SJCRH30 (cell line): ENCODE measurements at places on chromosomes 4 and X.

DNA sequence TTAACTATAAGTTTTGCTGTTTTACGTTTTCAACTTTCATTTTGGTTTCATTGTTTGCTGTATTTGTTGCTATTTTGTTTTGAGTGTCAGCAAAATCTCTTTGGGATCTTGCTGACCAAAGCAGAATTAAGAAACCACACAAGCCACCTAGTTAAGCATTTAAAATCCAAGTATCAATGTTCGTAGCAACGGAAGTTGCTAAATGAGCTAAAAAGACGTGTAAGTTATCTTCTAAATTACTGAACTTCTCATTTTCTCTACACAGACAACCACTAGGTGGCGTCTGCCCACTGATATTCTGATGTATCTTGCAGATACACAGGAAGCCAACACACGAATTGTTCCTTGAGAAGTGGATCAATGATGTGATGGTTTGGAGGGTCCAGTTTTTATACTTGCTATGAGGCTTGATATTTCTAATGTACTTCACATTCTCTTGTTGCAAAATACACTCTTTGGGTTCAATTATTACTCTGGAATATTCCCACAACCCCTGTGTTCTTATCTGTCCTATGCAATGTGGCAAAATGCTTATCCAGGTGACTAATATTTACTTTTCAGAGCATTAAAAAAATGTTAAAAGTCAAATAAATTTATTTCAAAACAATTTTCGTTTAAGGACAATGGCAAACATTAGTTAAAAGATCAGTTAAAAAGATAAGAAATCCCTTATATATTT lies 250.5 kb downstream of the TECRL start:
- peak; percentile 87 for DNase-seq

DNA sequence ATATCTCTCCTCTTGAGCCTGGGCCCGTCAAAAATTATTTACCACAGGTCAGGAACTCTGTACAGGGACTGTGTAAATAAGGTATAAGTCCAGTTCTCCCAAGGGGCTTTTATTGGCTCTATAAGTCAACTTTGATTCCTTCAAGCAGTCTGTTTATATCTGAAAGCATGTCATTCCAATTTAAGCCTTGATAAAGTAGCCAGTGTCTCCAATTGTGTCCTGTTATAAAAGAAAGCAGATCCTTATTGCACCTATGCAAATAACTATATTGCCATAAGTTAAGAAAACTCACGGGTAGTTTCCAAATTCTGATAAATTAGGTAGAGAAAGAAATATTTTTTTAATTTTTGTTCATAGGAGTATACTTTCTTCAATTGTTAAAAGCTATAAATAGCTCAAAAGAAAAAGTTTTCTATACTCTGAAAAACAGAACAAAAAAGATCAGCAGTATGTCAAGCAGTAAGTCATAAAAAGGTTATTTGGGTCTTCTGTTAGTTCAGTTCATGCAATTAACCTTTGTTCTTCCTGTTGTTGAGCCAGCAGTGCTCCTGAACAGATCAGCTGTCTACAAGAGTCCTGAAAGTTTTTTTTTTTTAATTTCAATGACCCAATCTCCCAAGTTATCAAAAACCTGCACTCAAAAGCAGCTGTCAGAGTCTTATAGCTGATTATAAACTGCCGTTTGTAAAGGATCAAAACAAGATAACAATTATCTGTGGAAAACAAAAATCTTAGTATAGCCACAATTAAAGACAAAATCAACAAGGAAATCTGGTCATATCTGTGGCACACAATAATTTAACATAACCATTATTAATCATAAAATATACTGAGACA lies 178.4 kb upstream of the GALNT7 start:
- no peak for DNase-seq

GRCh38 chr4:151627491-151627890 lies 133.3 kb downstream of the GATB start:
- no peak for DNase-seq

DNA sequence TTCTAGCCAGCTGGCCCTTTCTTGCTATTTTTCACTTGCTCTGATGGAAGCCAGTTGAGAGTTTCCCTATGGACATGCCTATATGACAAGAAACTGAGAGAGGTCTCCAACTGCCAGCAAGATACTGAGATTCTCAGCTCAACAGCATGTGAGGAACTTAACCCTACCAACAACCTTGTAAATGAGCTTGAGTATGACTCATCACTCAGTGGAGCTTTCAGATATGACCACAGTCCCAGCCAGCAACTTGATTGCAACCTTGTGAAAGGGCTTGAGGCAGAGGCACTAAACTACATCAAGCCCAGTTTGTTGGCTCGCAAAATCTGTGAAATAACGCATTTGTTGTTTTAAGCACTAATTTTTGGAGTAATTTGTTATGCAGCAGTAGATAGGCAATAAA lies 175.8 kb downstream of the COMMD8 start:
- DNase-seq = no peak

- no peak for DNase-seq
Observed at GRCh38 chr4:39353478-39354253, 12.5 kb downstream of the RFC1 start.

- peak; percentile 45 for DNase-seq
Observed at GRCh38 chr4:103289186-103289585, 91.0 kb upstream of the CENPE start.

DNA sequence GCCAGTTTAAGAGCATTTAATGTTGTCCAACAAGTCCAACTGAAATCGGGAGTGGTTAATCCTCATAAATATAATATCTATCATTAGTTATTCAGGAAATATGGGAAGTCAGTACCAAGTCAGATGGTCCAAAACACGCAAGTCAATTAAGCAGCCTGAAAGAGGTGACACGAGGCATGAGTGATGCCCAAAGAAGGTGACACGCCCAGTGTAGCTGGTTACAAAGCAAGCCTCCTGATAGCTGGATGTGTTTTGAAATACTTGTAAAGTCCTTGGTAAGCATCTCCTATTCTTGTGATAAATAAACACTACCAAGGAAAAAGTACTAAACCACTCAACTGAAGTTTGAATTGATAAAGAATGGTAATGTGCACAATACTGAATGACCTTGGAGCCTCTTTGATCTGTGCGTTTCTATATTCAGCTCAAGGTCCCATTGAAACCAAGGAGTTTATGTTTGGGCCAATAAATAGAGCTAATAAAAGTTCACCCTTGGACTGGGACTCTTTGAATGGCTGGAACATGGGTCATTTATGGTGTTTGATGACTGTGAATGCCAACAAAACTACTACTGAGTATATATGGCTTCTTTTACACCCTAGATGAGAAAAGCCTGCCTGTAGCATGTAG lies 93.2 kb upstream of the KLF3 start:
- DNase-seq = no peak

DNA sequence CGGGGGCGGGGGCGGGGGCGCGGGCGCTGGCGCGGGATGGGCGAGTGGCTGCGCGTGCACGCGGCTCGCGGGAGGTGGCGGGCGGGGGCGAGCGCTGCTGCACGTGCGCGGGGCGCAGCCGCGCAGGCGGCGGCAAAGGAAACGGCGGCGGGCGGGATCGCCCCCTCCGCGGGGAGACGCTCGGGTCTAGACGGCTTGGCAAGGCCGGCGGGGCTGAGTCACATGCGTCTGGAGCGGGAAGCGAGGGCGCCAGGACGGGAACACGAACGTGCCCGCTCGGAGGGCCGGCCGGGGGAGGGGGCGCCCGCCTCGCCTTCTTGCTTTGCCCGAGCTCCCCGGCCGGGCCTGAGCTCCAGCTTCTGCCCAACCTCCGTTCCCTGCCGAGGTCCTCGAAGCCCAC lies 4.3 kb upstream of the HAUS7 start:
- no peak for DNase-seq

GRCh38 chrX:144627947-144628346 lies 619.4 kb upstream of the SPANXN1 start:
- DNase-seq = no peak

DNA sequence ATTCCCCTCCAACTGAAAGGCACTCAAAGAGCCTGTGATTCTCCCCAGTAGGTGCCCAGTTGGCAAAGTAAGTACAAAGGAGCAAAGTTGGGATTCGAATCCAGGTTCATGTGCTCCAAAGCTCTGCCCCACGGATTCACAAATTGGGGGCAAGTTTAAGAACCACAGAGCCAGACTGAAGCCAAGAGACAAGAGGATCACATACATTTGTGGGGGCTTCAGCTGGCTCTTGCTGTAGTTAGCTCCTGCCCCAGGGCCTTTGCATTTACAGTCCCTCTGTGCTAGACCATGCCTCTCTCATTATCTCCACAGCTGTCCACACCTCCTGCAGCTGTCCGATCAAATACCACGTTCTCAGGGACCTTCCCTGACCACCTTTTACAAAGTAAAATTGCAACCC lies 18.8 kb downstream of the PNMA6F start:
- no peak for DNase-seq

GRCh38 chr4:18689308-18690115 lies 668.0 kb upstream of the LCORL start:
- peak; percentile 30 for DNase-seq

GRCh38 chrX:45889471-45889870 lies 655.8 kb downstream of the ZNF674 start:
- DNase-seq = no peak

DNA sequence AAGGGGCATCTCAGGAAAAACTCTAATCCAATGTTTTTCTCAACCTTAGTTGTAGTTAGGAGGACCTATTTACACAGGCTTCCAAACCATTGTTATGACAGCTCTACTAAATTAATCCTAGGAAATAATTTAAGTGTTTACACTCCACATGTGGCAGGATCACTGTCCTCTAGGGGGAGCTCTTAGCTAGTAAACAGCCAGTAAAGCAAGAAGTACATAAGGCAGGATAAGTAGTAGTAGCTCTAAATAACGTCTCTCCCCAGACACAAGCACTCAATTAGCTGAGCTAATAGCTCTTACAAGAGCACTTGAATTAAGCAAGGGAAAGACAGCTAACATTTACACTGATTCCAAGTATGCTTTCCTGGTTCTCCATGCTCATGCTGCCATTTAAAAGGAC lies 37.3 kb downstream of the NUDT11 start:
- DNase-seq = peak; percentile 13

GRCh38 chr4:1501754-1502500 lies 95.7 kb upstream of the NKX1-1 start:
- DNase-seq = no peak

- DNase-seq = no peak
Observed at GRCh38 chrX:150871341-150871811, 27.1 kb downstream of the CD99L2 start.

DNA sequence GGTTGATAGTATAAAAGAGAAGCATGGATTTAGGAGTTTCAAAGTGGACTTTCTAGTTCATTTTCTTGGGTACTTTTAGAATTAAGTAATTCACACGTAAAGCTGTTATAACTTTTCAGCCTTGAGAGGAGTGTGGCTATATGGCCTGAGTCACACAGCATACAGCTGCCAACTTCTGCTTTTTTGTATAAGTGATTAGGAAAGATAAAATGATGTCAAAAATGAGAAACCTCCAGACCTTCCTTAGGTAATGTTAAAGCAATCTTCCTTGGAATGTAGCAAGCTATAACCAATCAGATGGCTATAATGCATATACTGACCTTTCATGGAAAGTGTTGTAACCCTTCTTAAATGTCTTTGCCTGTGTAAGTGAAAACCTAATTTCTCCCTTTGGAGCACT lies 39.2 kb downstream of the RAB40AL start:
- DNase-seq = no peak

GRCh38 chr4:4985844-4986243 lies 33.4 kb downstream of the CYTL1 start:
- DNase-seq = peak; percentile 41

DNA sequence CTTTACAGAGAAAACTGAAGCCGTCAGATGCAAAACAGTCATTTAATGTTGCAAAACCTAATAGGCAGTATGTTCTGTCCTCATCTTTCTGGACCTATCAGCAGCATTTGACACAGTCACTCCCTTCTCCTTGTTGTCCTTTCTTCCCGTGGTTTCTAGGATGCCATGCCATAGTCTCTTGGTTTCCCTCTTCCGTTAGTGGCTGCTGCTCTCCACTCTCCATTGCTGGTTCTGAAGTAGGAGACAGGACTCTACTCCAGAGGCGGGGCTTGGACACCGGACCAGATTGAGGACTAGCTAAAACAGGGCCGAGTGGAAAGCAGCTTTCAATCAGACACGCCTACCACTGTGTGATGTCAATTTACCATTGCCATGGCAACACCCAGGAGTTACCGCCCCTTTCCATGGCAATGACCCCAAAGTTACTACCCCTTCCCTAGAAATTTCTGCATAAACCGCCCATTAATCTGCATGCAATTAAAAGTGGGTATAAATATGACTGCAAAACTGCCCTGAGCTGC lies 88.8 kb upstream of the CCDC160 start:
- no peak for DNase-seq
